ENCODE measurements at places on chromosomes 7 and 10.

DNA sequence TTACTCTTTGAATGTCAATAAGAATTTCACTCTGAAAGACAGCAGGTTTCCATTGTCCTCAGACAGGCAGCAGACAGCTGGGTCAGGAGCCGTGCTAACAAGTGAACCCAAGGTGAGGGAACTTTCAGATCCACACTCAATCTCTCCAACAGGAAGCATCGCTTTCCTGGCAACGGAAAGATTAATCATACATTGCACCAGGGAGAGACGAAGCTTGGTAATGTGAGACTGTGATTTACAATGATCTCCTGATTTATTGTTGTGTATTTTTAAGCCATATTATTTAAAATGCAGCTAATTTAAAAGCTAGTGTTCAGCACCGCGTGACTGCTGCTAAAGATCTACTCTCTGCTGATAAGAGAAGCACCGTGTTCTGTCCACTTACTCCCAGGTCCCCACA is 17.5 kb upstream of the NOM1 start:
- DNase-seq: no peak

- DNase-seq: peak; percentile 38
Observed at GRCh38 chr7:116249969-116250553, 39.7 kb downstream of the TES start.

GRCh38 chr10:12431151-12432101 is 82.1 kb downstream of the CAMK1D start:
- DNase-seq: peak; percentile 66

DNA sequence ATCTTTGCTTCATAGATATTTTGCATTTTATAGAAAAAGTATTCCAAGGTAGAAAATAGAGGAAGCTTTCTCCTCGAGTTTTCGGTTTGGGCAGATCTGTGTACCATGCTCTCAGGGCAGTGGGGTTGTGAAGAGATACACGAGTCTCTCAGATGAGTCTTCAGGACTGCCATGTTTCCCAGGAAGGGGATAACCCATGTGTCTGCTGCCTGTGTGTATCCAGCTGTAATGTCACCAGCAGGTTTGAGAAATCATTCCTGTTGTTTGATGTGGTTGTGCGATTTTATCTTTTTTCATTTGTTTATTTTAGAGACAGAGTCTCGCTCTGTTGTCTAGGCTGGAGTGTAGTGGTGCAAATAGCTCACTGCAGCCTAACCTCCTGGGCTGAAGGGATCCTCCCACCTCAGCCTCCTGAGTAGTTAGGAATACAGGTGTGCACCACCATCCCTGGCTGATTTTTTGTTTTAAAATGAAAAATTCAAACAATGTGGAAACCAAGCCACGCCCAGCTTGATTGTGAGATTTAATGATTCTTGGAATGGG is 48.9 kb downstream of the SNX10 start:
- no peak for DNase-seq

DNA sequence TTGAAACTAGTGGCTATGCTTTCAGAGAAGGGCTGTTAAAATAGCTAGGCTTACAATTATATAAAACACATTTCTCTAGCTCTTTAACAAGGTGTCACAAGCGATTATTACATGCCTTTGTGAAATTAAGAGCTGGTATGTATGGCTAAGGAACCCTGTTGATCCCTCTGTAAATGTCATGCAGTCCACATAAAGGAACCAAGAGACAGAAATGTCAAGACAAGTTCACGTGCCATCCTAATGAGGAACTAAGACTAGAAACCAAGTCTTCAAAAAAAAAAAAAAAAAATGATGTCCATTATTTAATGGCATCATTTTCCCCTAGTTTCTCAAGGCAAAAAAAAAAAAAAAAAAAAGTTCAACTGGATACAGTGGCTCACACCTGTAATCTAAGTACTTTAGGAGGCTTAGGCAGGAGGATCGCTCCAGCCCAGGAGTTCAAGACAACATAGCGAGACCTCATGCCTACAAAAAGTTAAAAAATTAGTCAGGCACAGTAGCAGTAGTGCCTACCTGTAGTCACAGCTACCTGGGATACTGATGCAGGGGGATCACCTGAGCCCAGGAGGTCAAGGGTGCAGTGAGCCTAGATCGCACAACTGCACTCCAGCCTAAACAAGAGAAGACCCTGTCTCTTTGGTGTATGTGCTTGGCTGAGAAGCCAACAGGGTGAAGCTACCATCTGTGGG is 63.4 kb downstream of the SRPK2 start:
- peak; percentile 37 for DNase-seq

- no peak for DNase-seq
Observed at GRCh38 chr7:99032928-99033327, 111.0 kb downstream of the SMURF1 start.

GRCh38 chr10:76540786-76541185 is 1096.8 kb downstream of the KCNMA1 start:
- no peak for DNase-seq

DNA sequence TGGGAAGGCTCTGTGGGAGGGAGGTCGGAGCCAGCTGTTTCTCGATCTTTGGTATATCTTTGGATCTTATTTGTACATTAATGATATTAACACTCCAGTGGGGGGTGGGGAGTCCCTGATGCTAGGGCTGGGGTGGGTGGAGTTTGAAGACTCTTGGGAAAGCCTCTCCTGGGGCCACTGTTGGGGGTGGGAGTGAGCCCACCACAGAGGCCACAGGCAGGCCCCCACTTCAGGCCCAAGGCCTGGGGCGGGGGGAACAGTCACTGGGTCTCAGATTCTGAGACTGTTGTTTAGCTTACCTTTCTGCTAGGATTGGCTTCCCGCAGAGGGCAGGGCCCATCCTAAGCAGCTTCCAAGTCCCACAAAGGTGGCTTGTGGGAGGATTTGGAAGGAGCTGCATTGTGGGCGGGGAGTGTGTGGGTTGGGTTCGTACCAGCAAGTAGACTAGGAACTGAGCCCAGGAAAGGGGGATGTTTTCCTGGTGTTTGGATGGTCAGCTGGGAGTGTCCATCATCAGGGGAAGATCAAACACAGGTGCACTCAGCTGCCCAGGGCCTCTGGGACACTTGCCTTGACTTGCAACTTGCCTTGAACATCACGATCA is 11.9 kb downstream of the YKT6 start:
- peak; percentile 50 for DNase-seq

- DNase-seq: peak; percentile 75
Observed at GRCh38 chr7:36473454-36474282, 84.0 kb downstream of the ANLN start.

DNA sequence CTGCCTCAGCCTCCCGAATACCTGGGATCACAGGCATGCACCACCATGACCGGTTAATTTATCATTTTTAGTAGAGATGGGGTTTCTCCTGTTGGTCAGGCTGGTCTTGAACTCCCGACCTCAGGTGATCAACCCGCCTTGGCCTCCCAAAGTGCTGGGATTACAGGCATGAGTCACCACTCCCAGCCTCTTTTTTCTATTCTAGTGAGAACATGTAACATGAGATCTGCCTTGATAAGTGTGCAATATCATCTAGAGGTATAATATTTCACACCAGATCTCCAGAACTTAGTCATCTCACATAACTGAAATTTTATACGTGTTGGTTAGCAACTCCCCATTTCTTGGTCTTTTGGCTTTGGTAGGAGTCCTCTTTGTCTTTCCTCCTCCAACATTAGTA is 656.9 kb downstream of the CNTNAP2 start:
- DNase-seq: no peak

DNA sequence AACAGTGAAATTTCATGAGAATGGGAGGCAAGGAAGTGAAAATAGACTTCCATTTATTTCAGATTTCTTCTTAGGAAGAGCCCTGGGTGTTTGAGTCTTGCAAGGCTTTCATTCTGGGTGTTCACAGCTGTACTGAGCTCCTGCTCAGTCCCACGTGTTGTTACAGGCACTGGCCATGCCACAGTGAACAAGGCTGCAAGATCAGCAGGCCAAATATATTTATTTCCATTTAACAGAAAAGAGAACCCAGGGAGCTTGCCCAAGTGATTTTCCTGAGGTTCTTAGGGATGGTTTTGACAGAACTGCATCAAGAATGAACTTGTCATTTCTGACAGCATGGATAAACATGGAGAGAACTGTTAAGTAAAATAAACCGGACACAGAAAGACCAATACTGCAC is 54.5 kb upstream of the CD36 start:
- no peak for DNase-seq

GRCh38 chr7:44408596-44408995 is 81.9 kb downstream of the NUDCD3 start:
- DNase-seq: no peak

DNA sequence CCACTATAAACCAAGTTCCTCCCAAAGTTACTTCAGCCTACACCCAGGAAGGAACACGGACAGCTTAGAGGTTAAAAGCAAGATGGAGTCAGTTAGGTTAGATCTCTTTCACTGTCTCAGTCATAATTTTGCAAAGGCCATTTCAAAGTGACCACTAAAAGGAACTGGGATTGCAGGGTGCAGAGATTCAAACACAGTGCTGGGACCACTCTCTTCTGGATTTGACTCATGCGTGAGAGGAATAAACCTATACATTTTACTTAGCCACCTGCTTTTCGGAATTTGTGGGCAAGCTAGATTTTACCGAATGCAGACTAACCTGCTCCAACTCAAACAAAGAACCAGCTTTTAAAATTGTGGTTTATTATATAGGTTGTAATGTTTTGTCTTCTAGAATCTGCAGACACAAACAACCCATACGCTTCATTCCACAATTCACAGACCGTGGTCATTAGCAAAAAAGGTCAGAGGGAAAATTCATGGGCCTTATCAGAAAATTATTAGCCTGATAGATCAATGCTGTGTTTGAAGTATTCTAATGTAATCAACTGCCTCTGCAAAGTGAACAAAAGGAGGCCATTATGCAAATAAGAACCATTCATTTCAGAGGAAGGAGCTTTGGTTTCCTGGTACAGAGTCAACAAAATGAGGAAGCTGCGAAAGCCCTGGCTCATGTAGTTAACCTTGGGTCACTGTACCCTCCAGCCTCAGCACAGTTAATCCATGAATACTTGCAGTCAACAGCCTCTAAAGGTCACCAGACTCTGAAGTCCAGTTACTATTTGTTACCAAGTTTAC is 342.7 kb upstream of the KLF6 start:
- no peak for DNase-seq

- no peak for DNase-seq
Observed at GRCh38 chr10:22915314-22915713, 12.5 kb upstream of the ARMC3 start.

GRCh38 chr7:5083311-5083711 is 37.7 kb downstream of the RBAK start:
- DNase-seq: peak; percentile 19

GRCh38 chr10:116857156-116857555 is 7.9 kb downstream of the ENO4 start:
- peak; percentile 94 for DNase-seq

DNA sequence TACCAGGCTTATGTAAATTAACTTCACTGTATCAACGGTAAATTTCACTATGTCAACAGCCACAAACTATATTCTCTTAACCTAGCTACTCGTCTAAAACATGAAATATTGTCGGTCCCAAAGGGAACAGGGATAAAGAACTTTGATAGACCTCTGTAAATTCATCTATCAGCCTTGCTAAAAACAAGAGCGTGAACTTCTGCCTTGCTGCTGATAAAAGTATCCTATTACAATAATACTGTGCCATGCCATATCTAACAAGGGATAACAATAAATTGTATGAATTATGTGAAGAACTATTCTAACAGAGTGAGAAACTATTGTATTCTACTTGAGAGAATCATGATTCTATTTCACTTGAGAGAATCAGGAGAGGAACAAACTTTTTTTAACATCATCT is 117.2 kb downstream of the CNOT4 start:
- DNase-seq: no peak

GRCh38 chr10:121514141-121514865 is 83.9 kb downstream of the FGFR2 start:
- no peak for DNase-seq

DNA sequence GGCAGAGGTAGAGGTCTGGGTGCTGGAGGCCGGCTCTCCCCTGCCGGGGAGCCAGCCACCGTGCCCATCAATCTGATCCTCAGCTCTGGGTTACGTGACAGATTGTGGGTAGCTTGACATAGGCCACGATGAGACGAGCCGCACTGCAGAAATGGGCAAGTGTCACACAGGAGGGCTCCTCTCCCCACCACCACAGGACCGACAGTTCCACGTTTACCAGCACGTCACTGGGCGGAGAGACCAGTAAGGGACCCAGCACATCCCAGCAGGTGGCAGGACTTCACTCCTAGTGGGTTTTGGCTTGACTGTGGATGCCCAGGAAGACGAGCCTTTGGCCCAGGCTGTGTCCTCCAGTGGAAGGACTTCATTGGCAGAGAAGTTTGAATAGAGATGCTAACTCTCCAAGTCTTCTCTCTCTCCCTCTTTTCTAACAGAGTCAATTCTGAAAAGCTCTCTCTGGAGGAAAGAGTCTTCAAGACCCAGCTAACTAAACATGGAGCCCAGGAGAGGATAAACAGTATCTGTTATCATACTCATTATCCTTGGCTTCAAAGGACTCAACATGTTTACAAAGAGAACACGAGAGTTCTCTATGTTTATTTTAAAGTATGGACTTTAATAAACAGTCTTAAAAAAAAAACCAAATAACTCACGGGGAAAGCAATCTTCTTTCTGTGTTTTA is 129.3 kb upstream of the JCAD start:
- no peak for DNase-seq

DNA sequence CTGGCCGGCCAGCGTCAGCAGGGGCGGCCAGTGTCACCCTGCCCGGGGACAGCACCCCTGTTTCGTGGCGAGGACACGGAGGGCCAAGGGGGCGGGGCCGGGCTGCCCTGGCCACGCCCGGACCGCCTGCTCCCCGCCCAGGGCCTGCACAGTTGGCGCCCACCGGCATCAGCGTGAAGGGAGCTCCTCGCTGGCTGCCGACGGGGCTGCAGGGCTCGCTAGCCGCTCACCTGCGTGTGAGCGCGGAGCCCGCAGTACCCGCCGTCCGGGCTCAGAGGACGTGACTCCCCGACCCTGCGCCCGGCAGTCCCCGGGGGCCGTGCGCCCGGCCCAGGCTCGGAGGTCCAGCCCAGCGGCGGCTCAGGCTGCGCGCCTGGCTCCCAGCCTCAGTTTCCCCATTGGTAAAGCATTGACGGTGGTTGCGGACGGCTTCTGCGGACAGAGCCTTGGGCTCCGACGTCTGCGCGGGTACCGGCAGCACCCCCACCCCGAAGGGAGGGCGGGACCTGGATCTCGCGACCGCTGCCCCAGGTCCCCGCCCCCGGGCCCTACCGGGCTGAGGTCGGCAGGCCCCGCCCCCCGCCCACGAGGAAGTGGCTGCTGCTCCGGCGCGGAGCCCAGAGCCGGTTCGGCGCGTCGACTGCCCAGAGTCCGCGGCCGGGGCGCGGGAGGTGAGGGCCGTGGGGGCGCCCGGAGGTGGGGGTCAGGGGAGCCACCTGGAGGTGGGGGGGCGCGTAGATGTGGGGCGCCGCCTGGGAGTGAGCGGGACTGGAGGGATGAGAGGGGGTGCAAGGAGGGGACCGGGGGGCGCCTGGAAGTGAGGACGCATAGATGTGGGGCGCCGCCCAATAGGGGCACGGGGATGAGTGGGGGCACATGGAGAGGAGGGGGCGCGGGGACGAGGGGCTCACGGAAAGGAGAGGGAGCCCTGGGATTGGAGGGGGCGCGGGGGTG is at the start of gene ARPC1B:
TSS of gene ARPC1B (plus strand) at position 620 of the 954 bp plus-strand sequence. CDS start 10,985 bp downstream, outside the sequence.
- peak; percentile 79 for DNase-seq

DNA sequence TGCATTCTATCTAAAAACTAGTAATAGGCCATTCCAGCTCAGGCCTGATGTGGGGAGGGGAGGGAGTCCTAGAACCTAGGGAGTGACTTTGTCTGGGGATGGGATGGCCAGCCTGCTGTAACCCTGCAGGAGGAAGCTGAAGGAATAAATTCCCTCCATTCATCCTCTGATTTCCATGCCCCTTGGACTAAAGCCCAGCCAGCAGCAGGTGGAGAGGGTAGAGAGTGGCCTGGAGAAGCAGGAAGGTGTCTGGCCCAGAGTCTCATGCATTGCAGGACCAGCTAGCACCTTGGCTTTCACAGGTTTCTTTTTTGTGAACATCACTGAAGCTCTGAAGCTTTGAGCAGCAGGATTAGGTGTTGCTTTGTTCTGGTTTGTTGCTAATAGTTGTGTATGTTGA is 32.8 kb upstream of the CDH23 start:
- no peak for DNase-seq

Measured in NCI-H82 (cell line).